Right lung (tissue), 10 donors: ENCODE measurements at places on chromosomes 6 and 20. TPM values are rescaled to one million over a fixed set of nuclear protein-coding genes. Genes with fewer than 3 reads are reported as not detected.
A peak's percentile ranks its signal among the peaks of the same experiment; 100 is the strongest.

RSPH9 gene
- 3.6 TPM for polyA plus RNA-seq

GRCh38 chr6:26053992-26054780 lies 33.0 kb upstream of the HFE start:
- DNase-seq, result peak; percentile 42

- no peak for DNase-seq
Measured at GRCh38 chr6:82013561-82014530, 233.7 kb downstream of the IBTK start.

GRCh38 chr20:10536531-10536930 lies 101.4 kb downstream of the SLX4IP start:
- DNase-seq, result no peak

C20orf144 gene
- 0.60 TPM for polyA plus RNA-seq
